ENCODE measurements at places on chromosomes 6 and 20. TPM values are rescaled to one million over a fixed set of nuclear protein-coding genes. Genes with fewer than 3 reads are reported as not detected.
A peak's percentile ranks its signal among the peaks of the same experiment; 100 is the strongest.

ADGB gene
- total RNA-seq, result 28.7 TPM

TMEM14A gene
- 35.8 TPM for total RNA-seq

ELOVL2 gene
- not detected for total RNA-seq

RREB1 gene
- 93.0 TPM for total RNA-seq

RBM24 gene
- not detected for total RNA-seq

TOX2 gene
- 1.5 TPM for total RNA-seq

CFB gene
- total RNA-seq, result 41.3 TPM

SASH1 gene
- 71.6 TPM for total RNA-seq

RIMS4 gene
- total RNA-seq, result 1.9 TPM

- DNase-seq, result no peak
Measured at GRCh38 chr20:17959257-17959627, 9.4 kb downstream of the SNX5 start.

DNA sequence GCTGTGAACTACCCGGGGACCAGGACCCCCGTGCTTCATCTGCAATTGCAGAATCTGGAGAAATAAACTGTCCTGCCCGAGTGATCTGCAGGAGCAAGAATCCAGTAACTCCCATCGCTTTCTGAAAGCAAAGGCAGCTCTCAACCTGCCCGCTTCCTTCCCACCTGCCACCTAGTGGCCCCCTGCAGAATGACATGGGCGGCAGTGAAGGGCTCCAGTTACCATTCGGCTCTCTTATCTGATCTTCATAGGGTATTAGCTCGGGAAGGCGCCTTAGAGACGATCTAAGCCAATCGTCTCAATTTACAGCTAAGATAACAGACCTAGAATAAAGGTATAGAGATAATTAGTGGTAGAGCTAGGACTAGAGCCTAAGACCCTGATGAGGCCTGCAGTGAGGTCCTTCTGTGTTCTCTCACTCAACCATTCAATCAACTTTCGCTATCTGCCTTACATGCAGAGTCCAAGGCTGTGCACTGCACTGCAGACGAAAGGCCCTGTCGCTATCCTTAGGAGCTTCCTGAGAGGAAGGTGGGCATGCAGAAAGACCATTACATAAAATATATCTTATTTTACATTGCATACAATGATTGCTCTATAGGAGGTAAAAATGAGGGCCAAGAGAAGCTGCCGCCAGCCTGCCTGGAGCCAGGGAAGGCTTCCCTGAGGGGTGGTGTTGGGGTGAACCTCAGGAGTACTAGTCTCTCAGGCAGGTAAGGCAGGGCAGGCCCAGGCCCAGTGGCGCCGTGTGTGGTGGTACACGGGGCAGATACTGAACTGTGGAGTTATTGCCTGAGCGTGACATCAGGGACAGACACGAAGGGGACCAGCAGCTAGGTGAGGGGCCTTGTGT is 7.1 kb upstream of the PSMG4 start:
- peak; percentile 90 for DNase-seq

DNA sequence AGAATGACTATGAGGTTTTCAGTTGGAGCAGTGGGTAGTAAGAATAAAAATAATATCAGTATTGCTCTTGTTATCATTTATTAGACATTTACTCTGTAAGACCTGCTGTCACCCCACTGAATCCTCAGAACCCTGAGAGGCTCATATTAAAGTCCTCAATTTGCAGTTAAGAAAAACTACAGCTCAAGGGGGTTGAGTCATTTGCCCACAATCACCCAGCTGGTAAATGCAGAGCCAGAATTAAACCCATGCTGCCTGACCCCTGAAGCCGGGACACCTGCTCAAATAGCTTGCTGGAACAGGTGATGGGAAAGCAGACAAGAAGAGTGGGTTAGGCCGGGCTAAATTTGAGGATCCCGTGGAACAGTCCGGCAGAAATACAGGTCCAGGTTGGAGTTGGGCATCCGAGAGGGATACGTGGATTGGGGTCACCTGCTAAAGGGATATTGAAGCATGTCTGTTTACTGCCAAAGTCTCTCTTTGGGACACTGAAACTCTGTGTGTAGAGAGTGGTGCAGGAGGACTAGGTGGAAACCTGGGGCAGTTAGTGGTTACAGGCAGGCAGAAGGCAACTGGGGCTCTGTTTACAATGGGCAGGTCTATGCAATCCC is 344.1 kb downstream of the CDC5L start:
- no peak for DNase-seq

Measured in transverse colon (tissue), 4 donors.